ENCODE measurements at places on chromosomes 6 and 20.

DNA sequence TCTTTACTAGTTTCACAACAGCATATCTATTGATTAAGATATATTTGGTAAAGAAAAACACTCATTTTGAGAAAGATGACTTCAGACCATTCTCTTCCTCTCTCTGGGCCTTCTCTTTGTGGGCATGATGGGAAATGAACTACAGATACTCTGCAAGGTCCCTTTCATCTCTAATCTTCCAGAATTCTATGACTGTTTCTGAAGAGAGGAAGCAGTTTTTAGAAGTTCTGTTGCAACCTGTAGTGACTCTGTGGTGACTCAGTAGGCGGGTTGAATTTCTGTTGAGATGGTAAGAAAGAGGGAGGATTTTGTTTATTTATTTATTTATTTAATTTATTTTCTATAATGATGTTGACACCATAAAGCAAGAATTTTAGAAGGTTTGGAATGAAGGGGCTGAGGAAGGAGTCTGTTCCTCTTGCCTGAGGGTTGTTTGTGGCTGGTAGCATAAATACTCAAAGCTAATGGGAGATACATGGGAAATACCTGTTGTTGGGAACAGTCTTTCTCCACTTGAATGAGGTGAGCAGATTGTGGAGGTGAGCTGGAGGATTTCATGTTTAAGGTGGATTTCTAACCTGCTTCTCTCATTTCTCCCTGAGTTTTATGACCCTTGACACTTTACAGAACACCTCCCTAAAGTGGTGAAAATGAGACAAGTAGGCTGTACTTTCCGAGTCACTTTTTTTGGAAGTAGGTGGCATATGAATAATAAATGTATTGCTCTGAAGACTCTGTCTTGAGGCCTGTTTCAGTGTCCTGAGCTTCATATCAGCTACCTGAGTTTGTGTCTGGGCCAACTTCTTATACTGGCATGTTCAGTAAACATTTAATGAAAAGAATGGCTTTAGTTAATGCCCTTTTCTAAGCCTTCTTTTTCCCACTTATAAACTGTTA, 15.0 kb downstream of the ACSS2 start:
- DNase-seq, result no peak

DNA sequence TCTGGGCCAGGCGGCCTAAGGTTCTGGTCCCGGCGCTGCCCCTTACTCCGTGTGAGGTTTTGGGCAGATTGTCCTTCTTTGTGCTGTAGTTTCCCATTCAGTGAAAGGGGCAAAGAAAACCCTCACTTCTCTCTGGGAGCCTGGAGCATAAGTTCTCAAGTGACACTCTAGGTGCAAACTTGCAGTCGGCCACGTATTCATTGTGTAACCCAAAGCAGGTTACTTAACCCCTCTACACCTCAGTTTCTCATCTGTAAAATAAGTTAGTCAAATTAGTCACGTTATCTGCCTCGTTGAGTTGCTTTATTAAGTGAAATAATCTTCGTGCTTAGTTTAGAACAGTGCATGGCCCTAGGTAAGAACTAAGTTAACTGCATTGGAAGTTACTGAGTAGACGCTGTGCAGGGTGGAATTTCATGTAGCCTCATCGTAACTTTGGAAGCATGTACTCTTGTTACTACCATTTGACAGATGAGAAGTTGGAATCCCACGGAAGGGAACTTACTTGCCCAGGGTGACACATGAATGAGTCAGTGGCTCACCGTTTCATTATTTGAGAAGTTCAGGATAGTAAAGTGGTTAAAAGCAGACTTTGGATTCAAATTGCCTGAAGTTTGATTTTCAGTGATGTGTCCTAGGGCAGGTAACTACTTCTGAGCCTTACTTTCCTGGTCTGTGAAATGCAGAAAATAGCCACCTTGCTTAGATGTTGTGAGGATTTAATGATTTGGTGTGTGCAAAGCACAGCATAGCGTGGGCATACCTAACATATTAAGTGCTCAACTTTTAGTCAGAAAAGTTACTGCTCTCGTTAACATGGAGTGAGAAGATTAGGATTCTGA, 556 bp upstream of the MROH8 start:
- no peak for DNase-seq

DNA sequence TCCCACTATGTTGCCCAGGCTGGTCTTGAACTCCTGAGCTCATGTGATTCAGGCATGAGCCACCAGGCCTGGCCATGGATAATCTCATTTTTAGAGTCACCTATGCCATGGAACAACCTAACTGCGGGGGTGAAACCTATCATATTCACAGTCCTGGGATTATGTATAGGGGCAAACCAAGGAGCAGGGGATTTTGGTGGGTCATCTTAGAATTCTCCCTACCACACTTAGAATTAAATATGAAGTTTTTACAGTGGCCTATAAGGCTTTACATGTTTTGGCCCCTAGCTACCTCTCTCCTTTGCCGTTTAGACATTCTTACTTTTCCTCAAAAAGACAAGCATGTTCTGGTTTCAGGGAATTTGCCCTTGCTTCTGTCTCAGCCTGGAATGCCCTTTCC, 20.6 kb upstream of the VEGFA start:
- no peak for DNase-seq

DNA sequence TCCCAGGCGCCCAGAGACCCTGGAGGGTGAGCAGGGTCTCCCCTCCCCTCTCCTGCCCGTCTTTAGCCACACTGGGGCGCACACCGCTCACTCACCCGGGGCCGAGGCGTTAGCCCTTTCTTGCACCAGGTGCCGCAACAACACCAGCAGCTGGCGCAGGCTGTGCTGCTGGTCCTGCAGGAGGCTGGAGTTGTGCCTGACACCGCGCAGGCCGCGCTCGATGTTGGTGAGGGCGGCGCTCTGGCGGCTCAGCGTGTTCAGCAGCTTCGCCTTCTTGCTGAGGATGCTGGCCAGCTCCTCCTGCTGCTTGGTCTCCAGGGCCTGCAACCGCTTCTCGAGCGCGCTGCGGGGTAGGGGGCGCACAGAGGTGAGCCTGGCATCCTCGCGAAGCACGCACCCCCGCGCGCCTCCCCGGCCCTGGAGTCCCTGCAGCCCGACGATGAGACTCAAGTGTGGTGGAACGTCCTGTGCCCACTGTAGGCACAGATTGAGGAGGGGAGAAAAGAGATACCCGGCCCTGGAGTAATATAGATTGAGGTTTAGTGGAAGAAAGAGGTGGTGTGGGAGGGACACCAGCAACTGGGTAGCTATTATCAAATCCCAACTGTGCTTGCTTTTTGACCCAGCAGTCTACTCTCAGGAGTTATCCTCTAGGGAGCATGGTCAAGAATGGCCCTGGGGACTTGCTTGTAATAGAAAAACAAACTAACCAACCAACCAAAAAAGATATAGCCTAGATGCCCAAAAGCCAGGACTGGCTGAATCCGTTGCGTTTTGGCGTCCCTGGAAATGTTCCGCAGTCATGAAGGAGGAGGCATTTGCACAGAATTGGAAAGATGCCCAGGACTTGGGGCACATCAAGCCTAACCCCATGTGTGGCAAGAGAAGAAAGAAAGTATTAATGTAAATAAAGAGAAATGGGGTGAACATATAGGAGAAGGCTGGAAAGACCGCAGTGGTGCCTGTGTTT, 30.9 kb downstream of the ANGPT4 start:
- peak; percentile 20 for DNase-seq

GRCh38 chr20:59616306-59616705, 12.0 kb downstream of the PHACTR3 start:
- no peak for DNase-seq

- DNase-seq, result peak; percentile 72
These were observed 29.9 kb downstream of the FBXO30 start for GRCh38 chr6:145784683-145785082.

DNA sequence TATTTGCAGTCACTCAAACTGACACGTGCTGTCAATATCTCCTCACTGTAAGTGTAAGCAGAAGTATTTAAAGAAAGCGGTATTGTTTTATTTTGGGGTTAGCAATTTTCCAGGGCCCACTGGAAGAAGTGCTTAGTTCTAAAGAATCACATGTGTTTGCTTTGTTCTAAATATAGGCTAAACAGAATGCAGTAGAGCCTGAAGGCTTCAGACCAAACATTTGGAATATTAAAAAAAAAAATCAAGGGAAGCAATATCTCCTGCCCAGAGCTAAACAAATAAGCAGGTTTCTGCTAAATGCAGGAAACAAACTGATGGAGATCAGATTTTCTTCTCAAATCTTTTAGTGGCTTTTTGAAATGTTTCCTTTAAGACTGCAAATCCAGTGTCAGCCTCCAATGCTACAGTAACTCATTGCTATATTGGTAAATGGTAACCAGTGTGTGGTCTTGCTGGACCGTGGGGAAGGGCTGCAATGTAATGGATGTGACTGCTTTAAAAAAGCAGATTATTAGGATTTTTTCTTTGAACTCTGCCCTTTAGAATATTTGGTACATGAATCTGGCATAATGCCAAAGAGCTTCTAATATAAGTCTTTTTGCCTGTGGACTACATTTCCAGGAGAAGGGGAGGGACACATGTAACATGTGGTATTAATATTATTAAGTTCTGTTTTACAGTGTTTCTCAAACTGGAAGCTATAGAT, 317.1 kb upstream of the FERMT1 start:
- DNase-seq, result no peak

GRCh38 chr6:151004383-151005024, 139.0 kb downstream of the MTHFD1L start:
- no peak for DNase-seq

DNA sequence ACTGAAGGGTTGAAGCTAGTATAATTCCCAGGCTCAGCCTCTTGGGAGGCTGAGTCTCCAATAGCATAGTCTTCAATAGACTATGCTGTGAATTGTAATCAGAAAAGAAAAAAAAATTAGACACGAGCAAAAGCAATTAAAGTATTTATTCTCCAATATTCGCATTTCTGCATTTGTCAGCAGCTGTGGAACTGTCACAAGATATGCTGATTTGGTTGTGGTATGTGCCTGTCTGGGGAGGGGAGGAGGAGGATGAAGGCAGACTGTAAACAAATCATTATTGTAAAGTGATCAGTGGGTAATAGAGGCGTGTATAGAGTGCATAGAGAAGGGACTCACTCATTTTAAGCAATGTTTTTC, 10.1 kb upstream of the BICRAL start:
- DNase-seq, result no peak

- no peak for DNase-seq
These were observed 74.7 kb downstream of the POPDC3 start for GRCh38 chr6:105105094-105105493.

GRCh38 chr20:40591119-40591518, 97.9 kb downstream of the MAFB start:
- no peak for DNase-seq

Measured in NCI-H524 treated with DMSO at 0.1 percent for 48 hours (cell line).